Activated CD4-positive, alpha-beta T cell treated with anti-CD3 and anti-CD28 coated beads, Interleukin-2, amount 50 U/mL, for 1 hour (primary cell): ENCODE measurements at places on chromosomes 7 and 10.

DNA sequence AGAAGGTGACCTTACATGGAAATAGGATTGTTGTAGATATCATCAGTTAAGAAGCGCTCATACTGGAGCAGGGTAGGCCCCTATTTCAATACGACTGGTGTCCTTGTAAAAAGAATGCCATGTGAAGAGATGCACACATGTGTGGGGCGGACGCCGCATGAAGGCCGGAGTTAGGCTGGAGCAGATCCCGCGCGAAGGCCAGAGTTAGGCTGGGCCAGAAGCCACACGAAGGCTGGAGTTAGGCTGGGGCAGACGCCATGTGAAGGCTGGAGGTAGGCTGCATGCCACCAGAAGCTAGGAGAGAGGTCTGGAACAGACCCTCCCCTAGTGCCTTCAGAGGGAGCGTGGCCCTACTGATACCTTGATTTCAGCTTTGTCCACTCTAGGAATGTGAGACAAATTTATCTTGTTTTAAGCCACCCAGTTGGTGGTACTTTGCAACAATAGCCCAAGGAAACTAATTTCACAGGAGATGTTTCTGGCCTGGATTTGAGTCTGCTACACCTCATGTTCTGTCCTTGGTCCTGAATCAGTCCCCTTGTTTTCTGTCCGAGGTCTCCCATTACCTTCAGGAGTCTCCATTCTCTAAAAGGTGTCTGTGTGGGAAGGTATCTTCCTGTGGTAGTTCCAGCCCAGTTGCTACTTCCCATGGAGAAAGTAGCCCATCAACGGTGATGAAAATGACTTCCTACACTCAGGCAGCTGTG, 585.8 kb downstream of the LRMDA start:
- DNase-seq: no peak

GRCh38 chr7:13894954-13895353, 94.5 kb downstream of the ETV1 start:
- no peak for DNase-seq

DNA sequence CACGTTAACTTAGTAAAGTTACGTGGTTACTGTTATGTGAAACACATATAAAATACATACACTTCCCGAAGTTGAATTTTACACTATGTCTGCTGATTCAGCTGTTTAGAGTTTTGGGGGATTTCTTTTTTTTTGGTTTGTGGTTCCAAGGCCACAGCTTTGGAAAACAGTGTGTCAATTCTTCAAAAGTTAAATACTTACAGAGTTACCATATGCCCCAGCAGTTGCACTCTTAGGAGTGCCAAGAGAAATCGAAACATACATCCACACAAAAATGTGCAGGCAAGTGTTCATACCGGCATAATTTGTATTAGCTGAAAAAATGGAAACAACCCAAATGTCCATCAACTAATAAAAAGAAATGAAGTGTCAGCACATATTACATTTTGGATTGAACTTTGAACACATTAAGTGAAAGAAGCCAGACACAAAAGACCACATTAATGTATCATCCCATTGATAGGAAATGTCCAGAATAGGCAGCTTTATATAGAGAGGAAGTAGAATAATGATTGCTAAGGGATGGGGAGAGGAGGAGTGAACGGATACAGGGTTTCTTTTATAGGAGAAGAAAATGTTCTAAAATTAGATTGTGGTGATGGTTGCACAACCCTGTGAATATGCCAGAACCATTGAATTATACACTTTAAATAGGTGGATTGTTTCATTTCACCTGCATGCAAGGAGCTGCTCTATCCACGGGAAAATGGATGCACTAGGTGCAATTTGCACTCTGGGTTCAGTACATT, 17.6 kb downstream of the APBB1IP start:
- DNase-seq: no peak

- no peak for DNase-seq
Measured at GRCh38 chr10:127880557-127880956, 12.2 kb downstream of the CLRN3 start.

DNA sequence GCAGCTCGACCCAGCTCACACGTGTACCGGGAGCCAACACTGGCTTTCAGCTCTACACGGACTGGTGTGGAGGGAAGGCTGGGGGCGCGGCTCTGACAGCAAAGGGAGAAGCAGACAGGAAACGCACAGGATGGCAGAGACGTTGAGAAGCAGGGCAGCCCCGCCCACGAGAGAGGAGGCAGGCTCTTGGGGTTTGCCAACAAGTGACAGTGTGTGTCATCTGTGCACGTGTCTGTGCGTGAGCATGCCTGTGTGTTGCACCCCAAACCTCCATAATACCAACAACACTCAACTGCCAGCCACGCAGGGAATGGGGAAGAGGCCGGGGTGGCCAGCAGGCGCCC, 64.4 kb upstream of the PDGFA start:
- DNase-seq: peak; percentile 92

GRCh38 chr7:158351481-158351880, 236.1 kb downstream of the PTPRN2 start:
- no peak for DNase-seq

- no peak for DNase-seq
Measured at GRCh38 chr10:852386-852785, 79.1 kb downstream of the LARP4B start.

DNA sequence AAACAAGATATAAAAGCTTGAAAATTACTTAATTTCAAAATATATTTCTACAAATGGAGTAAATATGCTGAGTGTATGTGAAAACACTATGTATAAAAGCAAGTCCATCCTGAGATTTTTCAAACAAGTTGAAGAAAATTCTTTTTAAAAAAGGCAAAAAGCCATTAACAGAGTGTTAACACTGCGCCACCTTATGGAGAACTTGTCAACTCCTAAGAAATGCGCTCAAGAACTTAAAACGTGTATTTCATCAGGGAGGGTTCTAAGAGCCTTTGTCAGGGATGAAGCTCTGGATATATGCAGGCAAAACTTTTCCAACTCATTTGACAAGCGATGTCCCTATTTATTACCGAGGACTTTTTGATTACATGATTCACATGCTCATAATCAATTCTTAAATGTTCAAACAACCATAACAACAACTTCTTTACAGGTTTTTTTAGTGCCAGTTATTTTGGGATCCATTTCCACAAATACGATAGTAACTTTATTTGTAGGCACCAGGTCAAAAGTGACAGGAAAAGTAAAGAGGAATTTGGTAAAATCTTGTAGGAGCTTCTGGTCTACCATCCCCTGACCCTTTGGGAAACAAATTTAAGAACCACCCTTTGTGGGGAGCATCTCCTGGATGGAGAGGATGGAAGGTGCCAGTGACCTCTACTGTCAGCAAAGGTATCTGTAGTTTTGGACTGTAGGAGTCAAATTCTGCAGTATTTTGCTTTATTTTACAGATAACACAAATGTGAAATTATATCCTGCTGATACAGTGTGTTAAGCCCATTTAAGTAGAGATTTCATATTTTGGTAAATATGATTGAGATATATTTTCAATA, 23.2 kb downstream of the CALCR start:
- no peak for DNase-seq

DNA sequence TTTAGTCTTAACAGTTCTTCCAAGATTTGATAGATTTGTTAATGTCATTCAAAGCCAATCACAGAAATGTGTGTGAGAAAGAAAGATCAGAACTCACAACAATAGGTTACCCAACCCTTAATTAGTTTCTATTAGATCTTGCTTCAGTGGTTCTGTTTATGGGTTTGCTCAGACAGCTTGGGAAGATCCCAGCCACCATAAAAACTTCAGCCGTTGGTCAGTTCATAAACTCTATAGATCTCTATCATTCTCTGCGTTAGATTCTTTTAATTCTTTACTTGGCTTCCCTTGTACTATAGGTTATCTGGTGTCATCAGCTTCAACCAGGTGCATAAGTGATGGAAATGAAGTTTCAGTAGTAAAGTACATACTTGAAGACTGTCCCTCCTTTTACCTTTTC, 54.4 kb downstream of the ZNF277 start:
- DNase-seq: no peak

DNA sequence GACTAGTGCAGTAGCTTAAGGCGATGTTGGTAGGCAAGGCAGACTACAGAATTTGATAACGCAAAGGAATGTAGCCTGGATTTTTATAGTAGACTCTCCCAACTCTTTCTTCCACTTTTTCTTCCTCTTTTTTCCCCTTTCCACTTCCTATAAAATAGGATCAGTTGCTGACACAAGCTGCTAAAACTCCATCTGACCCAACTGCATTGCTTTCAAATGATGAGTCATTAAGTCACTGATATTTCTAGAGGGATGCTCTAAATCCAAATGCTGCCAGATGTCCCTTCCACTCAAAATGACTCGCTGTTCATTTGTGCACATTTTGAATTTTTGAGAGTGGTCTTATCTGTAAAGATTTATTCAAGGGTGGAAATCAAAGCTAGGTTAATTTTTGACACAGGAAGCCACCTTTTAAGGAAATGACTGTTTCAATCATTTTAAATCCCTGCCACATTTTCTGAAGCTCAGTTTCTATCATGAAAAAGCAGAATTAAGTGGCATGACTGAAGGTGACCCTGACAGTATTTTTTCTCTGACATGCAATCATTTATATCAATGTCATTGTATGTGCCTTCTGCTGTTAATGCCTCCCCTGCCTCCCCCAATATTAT, 25.8 kb upstream of the SFMBT2 start:
- DNase-seq: no peak

DNA sequence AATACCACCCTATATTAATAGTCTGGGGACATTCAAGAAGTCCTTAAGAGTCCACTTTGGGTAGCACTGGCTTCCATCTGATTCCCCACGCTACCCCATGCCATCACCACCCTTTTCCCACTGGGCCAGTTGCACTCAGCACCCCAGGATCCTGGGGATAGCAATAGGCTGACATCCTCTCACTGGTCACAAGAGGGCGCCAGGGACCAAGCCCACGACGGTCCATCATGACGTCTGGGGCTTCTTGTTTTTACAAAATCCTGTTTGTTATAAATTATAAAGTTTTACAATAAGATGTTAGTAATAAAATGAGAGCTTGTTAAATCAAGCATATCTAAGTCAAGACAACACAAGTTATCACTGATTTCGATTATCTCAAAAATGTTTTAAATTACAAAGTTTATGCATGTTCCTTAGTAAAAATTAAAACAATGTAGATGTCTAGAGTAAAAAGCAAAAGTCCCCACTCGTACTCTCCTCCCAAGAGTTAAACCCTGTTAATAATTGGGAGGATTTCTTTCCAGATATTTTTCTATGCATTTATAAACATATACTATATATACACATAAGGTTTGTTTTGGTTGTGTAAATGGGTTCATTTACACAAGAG, 15.4 kb downstream of the GPNMB start:
- DNase-seq: peak; percentile 53

GRCh38 chr7:157233677-157234076, 95.0 kb downstream of the UBE3C start:
- no peak for DNase-seq

GRCh38 chr7:117183729-117184128, 139.1 kb downstream of the WNT2 start:
- no peak for DNase-seq

GRCh38 chr10:75493464-75493863, 62.0 kb downstream of the LRMDA start:
- no peak for DNase-seq

DNA sequence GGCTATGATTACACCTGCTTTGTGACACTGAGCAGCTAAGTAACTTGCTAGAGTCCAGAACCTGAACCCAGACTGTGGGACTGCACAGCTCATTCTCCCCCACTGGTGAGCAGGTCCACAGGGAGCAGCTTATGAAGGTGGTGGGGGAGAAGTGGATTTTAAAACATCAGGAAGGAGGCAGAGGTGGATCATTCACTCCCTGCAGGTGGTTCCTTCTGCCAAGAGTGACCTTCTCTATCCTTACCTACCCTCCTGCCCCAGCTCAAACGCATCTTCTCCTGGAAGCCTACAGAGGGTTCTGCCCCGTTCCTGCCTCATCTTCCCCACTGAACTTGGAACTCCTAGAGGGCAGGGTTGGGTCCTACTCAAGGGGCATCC, 539 bp upstream of the FAM241B start:
- no peak for DNase-seq

GRCh38 chr10:69497611-69498390, 46.5 kb downstream of the TSPAN15 start:
- no peak for DNase-seq

- no peak for DNase-seq
Measured at GRCh38 chr7:117169907-117170306, 153.0 kb downstream of the WNT2 start.

DNA sequence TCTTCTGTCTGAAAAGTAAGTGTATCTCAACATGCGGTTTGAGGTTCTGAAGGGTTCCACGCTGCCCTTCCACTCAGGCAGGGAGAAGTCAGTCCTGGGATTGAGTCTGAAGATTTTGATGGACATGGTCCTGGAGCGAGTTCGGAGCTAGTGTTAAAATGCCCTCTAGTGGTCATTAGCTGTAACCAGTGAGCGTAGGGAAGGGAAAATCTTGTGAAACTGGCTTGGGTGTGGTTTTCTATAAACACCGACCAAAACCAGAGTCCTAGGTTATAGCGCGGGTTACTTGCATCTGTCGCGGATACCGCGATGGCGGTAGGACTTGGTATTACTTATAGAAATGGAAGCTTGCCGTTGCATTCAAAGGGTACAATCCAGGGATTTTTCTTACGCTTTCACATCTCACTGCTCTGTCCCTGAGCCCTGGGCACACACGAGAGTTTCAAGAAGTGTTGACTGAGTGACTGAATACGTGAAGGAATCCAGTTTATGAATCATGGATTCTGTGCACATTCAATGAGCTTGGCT, 348.2 kb upstream of the C7orf33 start:
- no peak for DNase-seq

DNA sequence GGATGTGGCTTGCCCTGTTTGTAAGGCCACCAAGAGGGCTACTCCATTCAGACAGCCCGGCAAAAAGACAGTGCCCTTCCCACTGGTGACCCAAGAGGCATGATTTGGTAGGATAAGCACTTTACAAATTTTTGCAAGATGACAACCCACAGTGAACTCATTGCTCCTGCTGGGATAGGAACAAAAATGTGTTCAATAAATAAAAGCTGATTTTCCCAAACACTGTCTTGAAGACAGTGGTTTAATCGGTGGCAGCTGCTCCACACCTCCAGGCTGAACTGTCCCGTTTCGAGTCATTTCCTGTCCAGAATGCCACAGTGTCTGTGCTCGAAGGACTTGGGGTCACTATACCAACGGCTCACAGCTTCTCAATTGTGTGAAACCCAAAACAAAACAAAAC, 45.1 kb upstream of the NPTX2 start:
- DNase-seq: no peak

GRCh38 chr10:132845041-132845551, 59.1 kb upstream of the NKX6-2 start:
- DNase-seq: no peak
